Right ventricle myocardium superior (tissue), 1 donor: ENCODE measurements at places on chromosomes 3 and 15. TPM values are rescaled to one million over a fixed set of nuclear protein-coding genes. Genes with fewer than 3 reads are reported as not detected.

- no peak for DNase-seq
Observed at GRCh38 chr3:60552581-60552980, 698.7 kb downstream of the FHIT start.

DNA sequence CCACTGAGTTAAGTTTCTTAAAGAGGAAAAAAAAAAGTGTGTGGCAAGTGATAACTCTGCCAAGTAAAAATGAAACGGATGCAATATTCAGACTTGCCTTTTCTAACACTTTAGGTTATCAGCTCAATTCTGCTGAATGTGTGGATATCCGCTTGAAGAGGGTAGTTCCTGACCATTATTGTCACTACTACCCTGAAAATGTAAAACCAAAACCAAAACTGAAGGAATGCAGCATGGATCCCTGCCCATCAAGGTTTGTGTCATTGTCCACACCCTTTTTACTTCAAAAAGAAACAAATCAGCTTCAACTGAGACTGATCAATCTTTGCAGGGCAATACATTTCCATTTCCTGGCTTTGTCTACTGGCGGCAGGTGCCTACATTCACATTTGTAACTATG, 236.1 kb downstream of the ADAMTSL3 start:
- no peak for DNase-seq

DNA sequence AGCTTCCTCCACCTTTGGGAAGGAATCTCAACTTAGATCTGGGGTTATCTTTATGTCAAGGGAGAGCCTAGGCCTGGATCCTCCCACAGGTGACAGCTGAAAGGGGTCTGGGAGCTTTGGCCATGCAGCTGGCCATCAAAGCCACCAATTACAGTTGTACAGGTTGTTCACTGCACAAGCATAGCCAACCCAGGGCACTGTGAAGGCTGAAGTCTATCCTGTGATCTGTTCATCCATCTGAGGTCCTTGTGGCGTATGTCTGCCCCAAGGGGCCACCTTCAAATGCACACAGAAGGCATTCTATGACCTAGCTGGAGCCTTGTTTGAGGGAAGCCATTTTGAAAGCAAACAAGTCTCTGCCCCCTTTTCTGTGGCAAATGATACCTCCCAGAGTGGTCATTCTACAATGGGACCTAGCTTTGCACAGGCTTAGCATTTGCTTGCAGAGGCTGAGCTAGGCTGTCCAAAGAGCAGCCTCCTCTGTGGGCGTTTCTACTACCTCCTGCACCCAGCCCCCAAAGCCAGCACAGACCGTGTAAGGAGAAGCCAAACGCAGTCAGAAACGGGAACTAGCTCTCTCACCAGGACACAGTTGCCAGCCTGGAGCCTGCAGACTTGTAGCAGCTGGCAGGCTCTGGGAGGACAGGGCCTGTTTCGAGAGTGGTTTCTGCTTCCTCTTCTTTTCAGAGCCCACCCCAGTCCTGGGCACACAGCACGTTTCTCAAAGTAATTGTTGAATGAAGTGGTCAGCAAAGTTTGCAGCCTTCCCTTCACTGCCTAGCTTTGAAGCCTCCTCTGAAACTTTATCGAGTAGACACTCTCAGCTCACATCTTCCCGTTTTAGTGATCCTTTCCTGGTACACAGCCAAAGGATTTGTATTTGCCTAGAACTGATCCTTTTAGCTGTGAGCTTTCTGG, 157.3 kb upstream of the SMAD3 start:
- DNase-seq = peak; percentile 74

PLSCR2 gene
- not detected for total RNA-seq

SH2D7 gene
- not detected for total RNA-seq
